ENCODE measurements at places on chromosomes 12 and 14.

- DNase-seq: no peak
Measured at GRCh38 chr14:61444215-61444768, 122.9 kb downstream of the PRKCH start.

- no peak for DNase-seq
Measured at GRCh38 chr12:45182511-45182910, 33.4 kb upstream of the ANO6 start.

GRCh38 chr12:5395443-5396271 is 36.3 kb upstream of the NTF3 start:
- no peak for DNase-seq

DNA sequence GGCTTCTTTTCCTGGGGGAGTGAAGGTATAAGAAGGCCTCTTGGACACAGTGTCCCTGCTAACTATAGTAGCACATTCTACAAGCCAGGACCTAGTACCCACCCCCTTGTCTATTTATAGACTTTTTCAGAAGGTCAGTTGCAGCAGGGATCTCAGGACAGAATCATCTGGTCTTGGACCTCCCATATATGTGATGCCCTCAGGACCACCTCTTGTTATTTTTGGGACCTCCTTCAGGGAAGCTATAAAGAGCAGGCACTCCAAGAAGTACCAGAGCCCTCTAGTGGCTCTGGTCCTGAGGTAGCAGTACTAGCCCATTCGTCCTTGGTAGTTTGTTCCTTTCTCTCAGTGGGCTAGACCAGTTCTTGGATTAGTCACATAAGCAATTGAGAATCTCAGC is 4.3 kb downstream of the COQ10A start:
- DNase-seq: no peak

DNA sequence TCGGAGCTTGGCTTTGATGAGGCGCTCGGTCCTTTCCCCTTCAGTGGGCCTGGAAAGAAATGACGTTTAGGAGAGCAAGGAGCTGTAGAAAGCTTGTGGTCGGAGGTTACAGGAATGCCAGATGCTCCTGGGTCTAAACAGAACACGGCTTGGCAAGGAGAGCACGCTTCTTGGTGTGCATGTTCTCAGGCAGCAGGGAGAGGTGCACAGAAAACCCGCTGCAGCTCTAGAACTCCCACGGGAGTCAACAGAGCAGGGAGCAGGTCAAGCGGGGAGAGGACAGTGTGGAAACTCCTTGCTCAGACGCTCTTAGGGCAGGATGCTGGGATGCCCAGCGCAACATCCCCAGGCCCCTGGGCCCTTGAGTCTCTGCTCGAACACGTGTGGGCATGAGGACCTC is 51.0 kb downstream of the SSH1 start:
- DNase-seq: no peak

DNA sequence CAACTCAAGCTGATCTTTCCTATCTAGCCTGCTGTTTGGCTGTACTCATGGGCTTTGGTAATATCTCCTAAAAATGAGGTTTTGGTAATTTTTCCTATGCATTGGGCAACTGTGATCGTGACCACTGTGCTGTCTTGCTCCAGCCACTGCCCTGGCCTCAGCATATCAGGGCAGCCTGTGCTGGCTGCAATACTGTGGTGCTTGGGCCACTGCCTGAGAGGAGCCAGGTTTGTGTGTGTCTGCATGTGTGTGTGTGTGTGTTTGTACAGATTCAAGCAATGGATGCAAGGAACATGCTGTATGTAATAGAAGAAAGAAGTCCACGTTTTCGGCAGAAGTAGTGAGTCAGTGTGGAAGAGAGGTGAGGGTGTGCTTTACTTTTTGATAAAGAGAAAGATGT is 13.0 kb downstream of the ERG28 start:
- DNase-seq: no peak

DNA sequence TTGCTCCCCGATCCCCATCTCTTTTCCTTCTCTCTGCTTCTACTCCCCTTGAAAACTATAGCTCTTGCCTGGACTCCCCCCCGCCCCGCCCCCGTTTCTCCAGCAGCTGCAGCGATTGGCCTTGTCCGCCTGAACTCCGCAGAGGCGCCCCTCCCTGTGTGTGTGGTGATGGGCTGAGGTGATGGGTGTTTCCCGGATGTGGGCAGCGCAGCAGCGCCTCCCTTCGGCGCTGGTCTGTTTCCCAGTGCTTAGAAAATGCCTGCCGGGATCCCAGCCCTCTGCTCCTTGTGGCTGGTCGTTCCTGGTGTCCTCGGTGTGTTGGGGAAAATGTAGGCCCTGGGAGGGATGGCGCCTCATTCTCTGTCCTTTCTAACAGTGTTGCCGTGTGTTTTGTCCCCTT is 43.3 kb downstream of the GALNT8 start:
- no peak for DNase-seq

GRCh38 chr12:125683748-125684381 is 618.6 kb downstream of the AACS start:
- no peak for DNase-seq

DNA sequence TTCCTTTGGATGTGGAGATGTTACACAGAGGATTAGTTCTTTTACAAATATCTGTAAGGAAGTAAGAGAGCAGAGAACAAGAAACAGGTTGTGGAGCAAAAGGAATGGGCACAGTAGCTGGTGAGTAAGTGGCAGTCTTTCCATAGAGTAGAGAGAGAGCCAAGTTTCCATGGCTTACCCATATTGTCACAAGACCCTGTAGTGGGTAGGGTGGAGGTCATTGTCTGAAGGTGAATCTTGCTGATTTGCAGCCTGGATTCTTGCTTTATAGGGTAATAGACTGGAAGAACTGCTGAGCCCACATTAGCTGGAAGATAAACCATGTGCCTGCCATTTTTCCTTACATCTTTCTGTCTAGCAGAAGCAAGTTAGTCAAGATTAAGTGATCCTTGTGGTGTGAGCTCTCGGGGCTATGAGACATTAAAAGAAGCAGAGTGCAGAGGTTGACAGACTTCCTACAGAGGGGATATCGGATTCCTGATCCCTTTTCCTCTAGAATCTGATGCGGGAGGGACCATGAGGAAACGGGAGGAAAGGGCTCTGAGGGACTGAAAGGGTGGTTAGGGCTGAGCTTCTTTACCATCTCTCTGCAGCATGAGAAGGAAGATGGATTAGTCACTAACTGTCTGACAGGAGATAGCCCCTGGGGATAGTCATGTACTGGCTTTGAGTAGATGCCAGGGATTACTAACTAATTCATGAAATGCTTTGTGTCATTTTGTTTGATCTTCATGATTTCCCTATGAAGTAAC is 44.0 kb upstream of the LRTM2 start:
- DNase-seq: no peak

GRCh38 chr12:49903700-49904423 is at the start of gene FAIM2:
Gene FAIM2, minus strand, starts transcription at chr12:49903900. Its CDS starts 108 bp downstream, at chr12:49903792.
- DNase-seq: no peak

DNA sequence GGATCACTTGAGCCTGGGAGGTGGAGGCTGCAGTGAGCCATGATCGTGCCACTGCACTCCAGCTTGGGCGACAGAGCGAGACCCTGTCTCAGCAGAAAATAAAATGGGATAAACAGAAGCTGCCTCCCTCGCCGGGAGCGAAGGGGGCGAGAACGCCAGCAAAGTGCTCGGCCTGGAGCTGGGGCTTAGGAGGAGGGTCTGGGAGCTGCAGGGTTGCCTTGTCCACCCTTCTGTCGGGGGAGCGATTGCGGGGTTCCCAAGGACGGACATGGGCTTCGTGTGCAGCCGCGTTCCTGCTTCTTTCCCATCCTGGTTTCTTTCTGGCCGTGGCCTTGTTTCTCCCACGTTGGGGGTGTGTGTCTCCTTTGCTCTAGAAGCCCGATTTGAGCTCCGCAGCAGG is 27.9 kb upstream of the MLXIP start:
- DNase-seq: no peak

DNA sequence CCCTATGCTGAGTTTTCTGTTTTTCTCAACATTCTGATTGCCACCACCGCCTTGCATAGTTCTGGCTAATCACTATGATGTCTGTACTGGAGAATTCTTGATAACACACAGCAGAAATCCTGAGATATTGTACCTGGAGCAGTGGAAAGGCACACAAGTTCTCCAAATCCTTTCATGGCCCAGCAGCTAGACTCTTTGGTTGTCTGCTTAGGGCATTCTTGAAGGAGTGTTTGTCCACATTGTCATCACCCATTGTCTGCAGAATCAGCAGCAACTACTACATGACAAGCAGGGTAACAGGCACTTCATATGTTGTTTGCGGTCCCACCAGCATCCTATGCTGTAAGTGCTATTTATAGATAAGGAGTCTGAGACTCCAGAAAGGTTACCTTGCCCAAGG is 128.9 kb downstream of the DAAM1 start:
- no peak for DNase-seq
